ENCODE measurements at places on chromosomes 2 and 18.

GRCh38 chr2:111688482-111688881 is 195.5 kb downstream of the ANAPC1 start:
- no peak for DNase-seq

GRCh38 chr2:236221798-236222197 is 42.4 kb downstream of the ASB18 start:
- no peak for DNase-seq

DNA sequence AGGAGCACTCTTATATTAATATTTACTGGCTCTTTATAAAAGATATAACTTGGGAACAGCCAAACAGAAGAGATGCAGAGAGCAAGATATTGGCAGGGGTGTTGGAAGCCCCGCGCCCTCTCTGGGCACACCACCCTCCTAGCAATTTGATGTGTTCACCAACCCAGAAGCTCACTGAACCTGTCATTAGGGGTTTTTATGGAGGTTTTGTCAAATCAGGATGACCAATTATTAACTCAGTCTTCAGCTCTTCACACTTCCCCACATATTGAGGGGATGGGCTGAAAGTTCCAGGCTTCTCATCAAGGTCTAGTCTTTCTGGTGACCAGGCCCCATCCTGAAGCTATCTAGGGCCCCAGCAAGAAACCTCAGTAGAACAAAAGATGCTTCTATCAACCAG is 10.9 kb upstream of the INO80D start:
- no peak for DNase-seq

GRCh38 chr2:20091305-20091991 is 40.0 kb upstream of the LAPTM4A start:
- DNase-seq = peak; percentile 36

DNA sequence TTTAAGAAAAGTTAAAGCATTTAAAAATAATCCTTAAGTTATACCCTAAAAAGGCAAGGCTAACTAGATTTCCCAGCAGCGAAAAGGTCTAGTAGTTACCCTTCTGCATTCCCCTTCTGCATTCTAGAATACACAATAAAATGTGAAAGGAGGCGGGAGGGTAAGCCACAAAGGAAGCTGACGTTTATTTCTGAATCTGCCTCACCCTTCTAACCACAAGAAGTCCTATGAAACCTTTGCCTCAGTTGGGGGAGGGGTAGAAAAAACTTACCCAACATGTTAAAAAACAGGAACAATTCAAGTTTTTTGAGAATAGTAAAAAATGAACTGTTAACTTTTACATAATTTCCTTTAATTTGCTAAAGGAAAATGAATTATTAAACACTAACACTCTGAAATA is 11.3 kb downstream of the STK17B start:
- no peak for DNase-seq

GRCh38 chr2:162635706-162636105 is 202.9 kb downstream of the KCNH7 start:
- DNase-seq = no peak

- no peak for DNase-seq
Measured at GRCh38 chr2:3598912-3599854, 4.3 kb downstream of the COLEC11 start.

DNA sequence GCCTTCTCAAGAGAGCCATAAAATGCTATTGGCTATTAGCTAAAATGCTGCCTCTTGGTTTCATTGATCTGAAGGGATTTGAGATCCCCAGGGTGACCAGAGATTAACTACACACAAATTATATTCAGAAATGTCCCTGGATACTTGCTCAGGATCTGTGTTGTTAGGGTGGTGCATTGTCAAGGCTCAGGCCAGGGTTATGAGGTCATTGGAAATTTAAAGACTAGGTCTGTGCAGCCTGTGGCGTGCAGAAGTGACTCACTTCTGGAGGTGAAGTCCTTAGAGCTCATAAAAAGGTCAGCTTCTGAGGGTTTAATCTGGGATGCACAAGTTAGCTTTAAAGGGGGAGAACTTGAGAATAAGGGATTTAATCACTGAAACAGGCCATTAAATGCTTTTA is 23.5 kb downstream of the LRRTM1 start:
- no peak for DNase-seq

GRCh38 chr2:68715353-68716041 is 19.1 kb upstream of the ARHGAP25 start:
- DNase-seq = peak; percentile 43

DNA sequence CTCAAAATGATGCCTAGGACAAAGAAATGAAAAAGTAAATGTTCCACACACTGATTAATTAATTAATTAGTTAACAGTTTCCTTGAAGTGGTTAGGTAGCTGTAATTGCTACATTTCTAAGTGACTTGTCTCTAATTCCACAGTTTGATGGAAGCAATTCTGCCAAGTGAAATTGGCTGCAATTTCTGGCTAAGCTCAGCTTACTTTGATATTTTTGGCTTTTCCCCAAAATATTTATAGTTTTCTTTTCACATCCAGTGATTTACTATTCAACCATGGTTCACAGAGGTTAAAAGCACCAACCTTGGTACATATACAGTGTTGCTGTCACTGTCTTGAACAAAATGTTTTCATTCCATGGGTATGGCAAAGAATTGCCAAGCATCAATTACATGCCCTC is 459.5 kb upstream of the CDH20 start:
- DNase-seq = no peak

DNA sequence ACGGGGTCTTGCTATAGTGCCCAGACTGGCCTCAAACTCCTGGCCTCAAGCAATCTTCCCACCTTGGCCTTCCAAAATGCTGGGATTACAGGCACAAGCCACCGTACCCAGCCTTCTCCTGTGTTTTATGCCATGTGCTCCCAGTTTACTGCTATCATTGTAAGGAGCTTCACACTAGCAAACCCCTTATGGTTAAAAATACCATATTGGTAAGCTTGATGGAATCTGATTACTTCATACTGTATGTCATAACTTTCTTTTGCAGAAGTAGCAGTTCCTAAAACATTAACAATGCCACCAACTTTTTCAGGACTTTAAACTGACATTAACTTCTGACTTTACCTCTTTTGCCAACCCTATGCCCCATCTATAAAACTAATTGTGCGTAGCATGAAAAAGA is 36.2 kb downstream of the HAT1 start:
- DNase-seq = peak; percentile 44

GRCh38 chr2:15927551-15928218 is 12.7 kb upstream of the MYCN start:
- DNase-seq = no peak

GRCh38 chr2:120305296-120305695 is 40.6 kb upstream of the INHBB start:
- peak; percentile 20 for DNase-seq
